ENCODE measurements at places on chromosomes 4 and X.

DNA sequence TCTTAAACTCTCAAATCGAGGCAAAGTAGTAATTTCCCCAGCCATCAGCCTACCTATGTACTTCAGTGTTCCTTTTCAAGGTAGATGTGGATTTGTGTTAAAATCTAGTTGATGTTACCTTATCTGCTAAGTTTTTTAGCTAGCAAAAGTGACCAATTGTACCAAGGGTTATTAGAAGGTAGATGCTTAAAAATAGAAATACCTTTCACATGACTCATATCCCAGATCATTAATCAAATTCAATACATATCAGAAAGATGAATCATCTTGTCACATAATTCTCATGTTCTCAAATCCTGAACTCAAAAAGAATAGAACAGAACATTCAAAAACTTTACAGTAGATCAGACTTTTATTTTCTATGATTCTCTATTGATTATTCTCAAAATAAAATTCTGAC, 3.5 kb downstream of the ENAM start:
- no peak for DNase-seq

GRCh38 chrX:73877687-73878086, 314.7 kb downstream of the CHIC1 start:
- no peak for DNase-seq

- DNase-seq = no peak
These were observed 30.5 kb downstream of the RAB40A start for GRCh38 chrX:103488794-103489193.

DNA sequence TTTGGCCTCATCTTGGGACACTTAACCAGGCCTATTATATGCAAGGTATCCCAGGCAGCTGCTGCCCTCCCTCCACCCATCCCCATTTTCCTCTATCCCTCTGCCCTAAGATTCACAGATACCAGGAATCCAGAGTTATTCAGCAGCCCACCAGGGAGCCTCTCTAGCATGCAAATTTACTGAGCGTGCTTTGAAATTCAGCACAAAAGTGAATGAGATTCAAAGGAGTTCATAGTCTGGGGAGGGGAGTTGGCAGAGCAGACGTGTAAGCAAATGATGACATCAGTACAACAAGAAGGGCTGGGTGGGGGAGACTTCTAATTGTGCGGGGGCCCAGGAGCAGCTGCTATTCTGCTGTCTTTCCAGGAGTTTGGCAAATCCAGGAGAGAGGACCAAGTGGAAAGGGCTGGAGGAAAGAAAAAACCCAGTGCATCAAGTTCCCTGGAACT, 1.7 kb upstream of the MTM1 start:
- no peak for DNase-seq

DNA sequence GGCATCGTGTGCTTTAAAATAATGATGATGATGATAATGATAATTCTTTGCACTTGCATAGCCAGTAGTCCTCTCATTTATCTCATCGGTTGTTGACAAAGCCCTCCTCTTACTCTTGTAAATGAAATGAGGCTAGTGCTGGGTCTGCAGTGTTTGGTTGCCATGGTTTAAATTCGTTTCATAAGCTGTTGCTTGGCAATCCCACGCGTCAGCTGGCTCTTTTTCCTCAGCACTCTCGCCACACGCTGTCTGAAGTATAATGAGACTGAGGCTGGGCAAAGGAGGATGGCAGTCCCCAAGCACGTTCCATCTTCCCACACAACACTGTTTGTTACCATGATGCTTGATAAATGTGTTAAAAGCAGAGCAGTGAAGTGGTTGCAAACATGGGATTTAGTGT, 15.5 kb downstream of the PAGE4 start:
- no peak for DNase-seq

DNA sequence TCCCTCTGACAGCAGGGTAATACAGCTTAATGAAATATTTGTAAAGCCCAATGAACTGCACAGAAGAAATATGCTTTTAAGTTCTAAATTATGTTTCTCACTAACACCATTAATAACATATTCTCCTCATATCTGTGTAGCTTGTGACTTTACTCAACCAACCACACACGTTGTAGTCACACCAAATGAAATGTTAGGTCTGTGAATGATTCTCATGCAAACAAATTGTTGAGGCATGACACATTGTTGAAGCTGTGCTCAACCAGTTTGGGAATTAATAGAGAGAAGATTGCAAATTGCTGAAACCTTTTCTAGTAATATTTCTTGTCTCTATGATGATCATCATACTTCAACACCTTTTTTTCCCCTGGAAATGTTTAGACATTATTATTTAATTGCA, 645.9 kb downstream of the PCDH7 start:
- no peak for DNase-seq

DNA sequence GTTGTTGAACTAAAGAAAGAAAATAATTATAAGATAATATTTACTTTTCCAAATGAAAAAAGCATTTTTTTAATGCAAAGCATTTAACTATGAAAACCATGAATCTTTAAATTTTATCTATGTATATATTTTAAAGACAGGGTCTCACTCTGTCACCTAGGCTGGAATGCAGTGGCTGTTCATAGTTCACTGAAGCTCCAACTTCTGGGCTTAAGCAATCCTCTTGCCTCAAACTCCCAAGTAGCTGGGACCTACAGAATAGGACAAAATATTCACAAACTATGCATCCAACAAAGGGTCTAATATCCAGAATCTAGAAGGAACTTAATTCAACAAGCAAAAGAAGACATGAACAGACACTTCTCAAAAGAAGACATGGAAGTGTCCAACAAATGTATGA, 55.9 kb upstream of the ALB start:
- no peak for DNase-seq

GRCh38 chr4:151783867-151784266, 23.1 kb upstream of the GATB start:
- DNase-seq = no peak

DNA sequence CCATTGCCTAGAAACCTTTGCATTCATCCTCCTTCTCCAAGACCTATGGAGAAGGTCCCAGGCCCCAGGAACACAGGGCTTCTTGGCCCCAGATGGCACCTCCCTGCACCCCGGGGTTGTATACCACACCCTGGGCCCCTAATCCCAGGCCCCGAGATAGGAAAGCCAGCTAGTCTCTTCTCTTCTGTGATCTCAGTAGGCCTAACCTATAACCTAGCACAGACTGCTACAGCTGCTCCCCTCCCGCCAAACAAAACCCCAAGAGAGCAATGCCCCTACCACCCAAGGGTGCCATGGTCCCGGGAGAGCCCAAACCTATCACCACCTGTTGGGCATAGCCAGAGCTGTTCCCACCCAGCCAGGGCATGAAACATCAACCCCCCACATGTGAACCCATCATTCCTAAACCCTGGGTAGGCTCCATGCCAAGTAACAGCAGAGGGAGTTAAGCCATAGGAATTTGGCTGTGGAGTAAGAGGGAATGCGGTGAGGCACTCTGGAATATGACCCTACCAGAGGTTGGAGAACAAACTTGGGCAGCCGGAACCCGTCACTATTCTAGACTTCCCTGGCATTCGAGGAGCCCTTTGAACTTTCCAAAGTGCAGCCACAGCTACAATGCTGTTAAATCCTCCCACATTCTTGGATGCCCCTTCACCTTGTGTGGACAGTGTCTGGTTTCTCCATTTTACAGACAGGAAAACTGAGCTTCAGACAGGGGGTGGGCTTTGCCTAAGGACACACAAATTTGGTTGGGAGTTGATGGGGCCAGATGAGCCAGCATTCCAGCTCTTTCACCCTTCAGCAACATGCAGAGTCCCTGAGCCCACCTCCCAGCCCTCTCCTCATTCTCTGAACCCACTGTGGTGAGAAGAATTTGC, 10.9 kb upstream of the SASH3 start:
- DNase-seq = no peak

GRCh38 chrX:7050271-7050670, 97.2 kb upstream of the STS start:
- no peak for DNase-seq

DNA sequence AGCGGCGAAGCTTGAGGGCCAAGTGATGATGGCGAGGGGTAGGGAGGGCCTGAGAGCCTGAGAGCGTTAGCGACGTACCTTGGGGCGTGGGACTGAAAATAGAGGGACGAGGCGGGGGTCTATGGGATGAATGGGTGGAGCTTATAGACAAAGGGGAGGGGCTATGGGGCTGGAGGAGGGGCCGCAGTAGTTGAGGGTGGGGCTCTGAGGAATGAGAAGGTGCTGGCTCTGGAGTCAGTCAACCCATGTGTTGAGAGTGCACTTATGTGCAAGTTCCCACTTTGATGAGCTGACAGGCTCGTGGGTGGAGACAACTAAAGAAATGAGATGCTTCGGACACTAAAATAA, 488 bp downstream of the TBC1D25 start:
- no peak for DNase-seq

- DNase-seq = no peak
These were observed 504.8 kb upstream of the BOD1L1 start for GRCh38 chr4:14132301-14132700.

GRCh38 chr4:42167709-42168108, 15.3 kb upstream of the BEND4 start:
- no peak for DNase-seq

- DNase-seq = no peak
These were observed 61.7 kb downstream of the TMA16 start for GRCh38 chr4:163556177-163556576.

GRCh38 chr4:7876201-7876875, 63.3 kb downstream of the AFAP1 start:
- DNase-seq = no peak

- DNase-seq = no peak
These were observed 89.3 kb downstream of the TSPAN5 start for GRCh38 chr4:98568941-98569663.

GRCh38 chr4:142369141-142369540, 477.0 kb downstream of the INPP4B start:
- no peak for DNase-seq

GRCh38 chrX:129452523-129452922, 70.8 kb downstream of the SMARCA1 start:
- no peak for DNase-seq

- DNase-seq = no peak
These were observed 91.4 kb downstream of the ARSJ start for GRCh38 chr4:113888006-113888405.

DNA sequence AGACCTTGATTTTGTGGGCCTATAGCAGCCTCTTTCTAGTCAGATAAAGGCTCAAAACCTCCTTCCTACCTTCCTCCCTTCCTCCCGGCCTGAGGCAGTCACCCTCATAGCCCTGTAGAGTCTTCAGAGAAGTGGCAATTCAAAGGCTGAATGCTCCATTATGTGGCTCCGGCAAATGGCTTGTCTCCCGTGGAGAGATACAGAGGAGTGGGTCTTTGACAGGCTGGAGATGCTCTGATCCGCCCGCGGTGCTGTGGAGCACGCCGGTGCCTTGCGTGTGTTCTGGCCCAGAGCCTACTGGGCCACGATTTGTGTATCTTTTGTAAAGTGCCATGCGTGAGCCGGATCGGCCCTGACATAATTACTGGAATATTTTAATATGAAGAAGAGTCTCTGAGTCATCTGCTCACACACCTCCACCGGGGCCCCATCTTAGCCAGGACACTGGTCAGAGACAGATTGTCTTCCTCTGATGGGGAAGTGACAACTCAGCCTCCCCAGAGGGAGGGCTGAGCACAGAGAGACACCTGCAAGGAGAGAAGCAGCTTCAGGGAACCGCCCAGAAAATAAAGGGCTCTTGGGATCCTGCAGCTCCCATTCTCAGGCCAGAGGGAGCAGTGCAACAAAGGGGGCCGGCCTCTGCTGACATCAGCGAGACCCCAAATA, 88.7 kb downstream of the DCTD start:
- no peak for DNase-seq

- DNase-seq = no peak
These were observed 75.3 kb upstream of the GRIA3 start for GRCh38 chrX:123108513-123109427.

DNA sequence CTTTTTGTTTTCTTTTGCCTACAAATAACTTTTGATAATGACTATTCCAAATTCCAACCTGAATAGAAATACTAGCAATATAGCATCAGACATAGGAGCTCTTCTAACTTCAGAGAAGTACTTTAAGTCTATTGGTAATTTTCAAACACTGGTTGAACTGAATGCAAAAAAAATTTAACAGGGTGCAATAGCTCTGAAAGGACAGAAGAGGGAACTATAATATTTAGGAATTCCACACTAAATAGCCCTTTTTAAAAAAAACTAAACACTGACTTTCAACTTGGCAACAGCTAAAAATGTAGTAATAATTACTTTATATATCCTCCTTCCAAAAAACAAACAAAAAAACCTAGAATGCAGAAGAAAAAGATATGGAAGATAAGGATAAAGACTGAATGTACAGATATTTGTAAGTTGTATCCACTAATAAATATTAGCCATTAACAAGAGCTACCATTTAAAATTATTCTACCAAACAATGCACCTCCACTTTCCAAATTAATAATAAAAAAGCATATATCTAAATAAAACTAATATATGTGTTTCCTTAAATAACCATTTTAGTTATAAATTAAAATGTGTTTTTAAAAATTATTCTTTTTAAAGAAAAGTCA, 81.4 kb downstream of the FBXW7 start:
- no peak for DNase-seq

- DNase-seq = no peak
These were observed 282.7 kb downstream of the KCTD8 start for GRCh38 chr4:44165938-44166337.

DNA sequence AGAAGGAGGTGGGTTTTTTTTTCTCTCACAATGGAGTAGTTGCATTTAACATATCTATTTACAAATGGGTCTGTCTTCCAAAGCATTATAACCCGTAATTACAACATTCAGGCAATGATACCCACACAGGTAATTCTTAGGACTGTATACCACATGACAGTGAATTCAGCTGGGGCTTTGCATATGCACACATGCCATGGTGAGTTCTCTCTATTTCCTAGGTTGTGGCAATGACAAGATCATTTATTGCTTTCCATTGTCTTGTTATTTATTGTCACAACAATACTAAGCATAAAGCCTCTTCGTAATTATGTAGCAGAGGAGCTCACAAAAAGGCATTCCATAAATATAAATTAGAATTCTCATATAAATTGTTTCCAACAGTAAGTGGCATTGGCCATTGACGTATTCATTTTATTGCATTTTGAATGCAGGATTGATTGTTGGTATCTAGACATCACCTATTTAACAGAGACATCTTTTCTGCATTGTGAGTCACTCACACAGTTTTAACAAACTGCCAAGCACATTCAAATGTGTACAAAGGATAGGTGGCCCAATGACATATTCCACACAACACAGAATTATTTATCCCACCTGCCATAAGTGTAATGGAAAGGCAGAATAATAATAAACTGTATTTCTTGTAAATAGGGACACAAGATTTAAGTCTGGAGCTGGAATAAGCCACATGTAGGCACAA, 390.7 kb upstream of the GALNT7 start:
- DNase-seq = no peak

- no peak for DNase-seq
These were observed 73.0 kb upstream of the ADGRG2 start for GRCh38 chrX:19195243-19195610.

GRCh38 chr4:78940752-78941151, 1.5 kb upstream of the PAQR3 start:
- no peak for DNase-seq

- no peak for DNase-seq
These were observed 56.8 kb downstream of the RCHY1 start for GRCh38 chr4:75457365-75457764.

Data from upper lobe of right lung (tissue), 1 donor.